Astrocyte of the hippocampus (primary cell): ENCODE measurements at places on chromosomes 2 and 18.

GRCh38 chr2:237995036-237995435 is 28.2 kb downstream of the UBE2F start:
- no peak for DNase-seq

DNA sequence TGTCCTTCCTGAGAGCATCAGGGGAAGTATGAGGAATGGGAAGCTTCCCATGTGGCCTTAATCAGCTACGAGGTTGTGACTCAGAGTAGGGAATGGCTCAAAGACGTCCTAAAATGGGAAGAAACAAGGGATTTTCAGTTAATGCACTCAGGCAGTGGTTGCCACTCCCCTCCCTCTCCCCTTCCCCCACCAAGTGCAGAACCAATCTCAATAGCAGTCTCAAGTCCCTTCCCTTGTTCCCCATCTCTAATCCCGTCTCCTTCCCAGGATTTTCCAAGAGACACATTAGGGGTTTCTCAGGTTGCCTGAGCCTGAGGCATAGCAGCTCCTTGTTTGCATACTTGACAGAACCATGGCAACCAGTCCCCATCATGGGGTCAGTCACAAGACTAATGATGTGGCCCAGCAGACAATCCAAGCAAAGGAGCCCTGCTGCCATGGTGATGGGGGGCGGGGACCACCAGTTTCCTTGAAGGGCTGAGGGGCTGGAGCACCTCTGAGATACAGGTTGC is 18.2 kb upstream of the RESP18 start:
- DNase-seq, result peak; percentile 16

DNA sequence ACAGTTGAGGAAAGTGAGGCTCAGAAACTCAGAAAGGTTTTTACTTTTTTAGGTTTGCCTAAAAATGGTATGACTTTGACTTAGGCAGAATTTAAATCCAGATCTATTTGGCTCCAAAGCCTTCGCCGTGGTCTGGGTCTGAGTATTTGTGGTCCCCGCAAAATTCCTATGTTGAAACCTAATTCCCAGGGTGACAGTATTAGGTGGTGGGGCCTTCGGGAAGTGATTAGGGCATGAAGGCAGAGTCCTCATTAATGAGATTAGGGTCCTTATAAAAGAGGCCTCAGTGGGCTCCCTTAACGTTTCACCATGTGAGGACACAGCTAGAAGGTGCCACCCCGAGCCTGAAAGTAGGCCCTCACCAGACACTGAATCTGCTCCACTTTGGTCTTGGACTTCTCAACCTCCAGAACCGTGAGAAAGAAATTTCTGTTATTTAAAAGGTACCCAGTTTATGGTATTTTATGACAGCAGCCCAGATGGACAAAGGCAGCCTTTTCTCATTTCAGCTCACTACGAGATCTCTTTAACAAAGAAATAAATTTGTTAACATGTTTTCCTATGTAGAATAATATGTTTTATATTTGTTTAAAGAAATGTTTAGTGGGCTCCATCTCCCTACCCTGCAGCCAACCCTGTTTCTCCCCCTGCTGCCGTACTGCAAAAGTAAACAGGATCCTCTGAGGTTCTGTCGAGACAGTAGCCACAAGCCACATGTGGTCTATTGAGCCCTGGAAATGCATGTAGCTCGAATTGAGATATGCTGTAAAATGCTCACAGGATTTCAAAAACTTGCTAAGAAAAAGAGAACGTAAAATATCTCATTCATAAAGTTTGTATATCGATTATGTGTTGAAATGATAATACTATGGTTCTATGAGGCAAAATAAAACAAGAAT is 80.6 kb downstream of the MOGAT1 start:
- DNase-seq, result no peak

- peak; percentile 79 for DNase-seq
Observed at GRCh38 chr2:138777996-138778395, 2.2 kb downstream of the NXPH2 start.

- peak; percentile 16 for DNase-seq
Observed at GRCh38 chr2:181120625-181121024, 140.2 kb downstream of the UBE2E3 start.

DNA sequence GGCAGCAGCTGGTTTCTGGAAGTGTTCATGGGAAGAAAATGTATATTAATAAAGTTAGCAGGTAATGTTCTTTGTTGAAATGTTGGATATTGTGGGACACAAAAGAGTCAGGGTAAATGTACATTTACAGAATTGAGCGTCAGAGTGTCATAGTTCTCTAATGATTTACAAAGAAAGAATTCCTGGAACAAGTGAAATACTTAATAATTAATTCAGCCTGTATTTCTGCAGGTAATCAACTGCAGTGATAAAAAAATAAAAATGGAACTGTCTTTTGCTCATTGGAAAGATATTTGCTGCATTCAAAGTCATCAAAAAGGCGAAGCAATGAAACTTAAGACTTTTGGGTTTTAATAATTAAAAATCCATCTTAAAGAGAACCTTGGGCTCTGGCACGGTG is 27.4 kb upstream of the PTH2R start:
- no peak for DNase-seq

DNA sequence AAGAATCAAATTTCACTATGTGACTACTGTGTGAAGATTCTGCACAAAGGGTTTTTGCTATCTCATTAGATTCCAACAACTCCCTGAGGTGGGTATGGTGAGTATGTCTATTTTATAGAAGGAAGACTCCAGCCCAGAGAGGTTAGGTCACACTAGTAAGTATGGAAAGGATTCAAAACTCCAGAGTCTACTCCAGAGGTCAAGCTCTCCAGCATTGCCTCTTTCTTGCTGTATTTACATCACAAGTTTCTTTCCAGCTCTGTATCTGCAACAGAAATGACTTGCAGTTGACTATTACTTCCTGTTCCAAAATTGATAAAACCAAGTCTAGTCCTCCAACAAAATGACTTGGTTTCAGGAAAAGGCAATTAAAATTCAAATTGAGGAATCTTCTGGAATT is 2.1 kb downstream of the COL4A4 start:
- DNase-seq, result no peak

DNA sequence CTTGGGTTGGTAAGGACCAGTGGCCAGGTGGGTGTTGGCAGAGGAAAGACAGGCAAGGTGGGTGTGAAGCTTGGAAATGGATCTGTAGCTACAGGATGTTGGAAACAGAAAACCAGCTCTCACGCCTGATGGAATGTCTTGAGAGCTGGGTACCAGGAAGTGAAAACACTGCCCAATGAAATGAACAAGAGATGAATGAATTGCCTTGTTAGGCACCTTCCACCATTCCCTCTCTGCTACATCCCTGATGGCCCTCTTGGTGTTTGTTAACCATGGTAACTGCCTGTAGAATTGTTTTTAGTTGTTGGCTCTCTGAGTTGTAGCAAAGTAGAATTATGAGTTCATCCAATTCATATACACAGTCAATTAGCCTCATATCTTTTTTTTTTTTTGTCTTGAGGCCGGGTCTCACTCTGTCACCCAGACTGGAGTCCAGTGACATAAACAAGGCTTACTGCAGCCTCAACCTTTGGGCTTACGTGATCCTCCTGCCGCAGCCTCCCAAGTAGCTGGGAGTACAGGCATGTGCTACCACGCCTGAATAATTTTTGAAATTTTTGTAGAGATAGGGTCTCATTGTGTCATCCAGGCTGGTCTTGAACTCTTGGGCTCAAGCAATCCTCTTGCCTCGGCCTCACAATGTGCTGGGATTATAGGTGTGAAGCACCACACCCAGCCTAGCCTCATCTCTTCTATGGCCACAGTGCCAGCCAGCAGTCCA is 9.5 kb downstream of the KCMF1 start:
- no peak for DNase-seq

GRCh38 chr2:11129598-11130449 is 25.4 kb upstream of the SLC66A3 start:
- DNase-seq, result peak; percentile 74

DNA sequence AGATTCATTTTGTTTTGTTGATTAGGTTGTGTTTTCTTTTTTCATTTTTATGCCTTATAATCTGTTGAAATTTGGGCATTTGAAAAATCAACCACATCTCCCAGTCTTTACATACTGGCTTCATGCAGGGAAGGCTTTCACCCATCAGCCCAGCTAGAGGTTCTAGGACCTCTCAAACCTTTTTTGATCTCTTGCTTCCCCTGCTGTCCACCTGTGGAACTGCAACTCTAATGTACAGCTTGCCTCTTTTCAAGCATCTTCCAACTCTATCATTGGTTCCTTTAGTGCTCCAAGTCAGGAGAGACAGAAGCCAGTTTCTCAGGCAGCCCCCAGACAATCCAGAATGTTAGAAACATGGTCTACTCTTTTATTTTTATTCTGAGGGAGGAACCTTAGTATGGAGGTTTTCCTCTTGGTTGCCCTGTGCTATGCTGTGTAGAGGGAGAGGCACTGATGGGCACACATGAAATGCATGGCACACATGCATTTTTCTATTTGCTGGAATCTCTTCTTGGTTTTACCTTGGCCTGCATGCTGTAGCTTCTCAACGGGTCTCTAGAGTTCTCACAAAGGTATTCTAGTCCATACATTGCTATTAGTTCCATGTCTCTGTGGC is 107.2 kb upstream of the L3MBTL4 start:
- peak; percentile 62 for DNase-seq

GRCh38 chr18:50298443-50299284 is 11.2 kb upstream of the CXXC1 start:
- DNase-seq, result no peak

DNA sequence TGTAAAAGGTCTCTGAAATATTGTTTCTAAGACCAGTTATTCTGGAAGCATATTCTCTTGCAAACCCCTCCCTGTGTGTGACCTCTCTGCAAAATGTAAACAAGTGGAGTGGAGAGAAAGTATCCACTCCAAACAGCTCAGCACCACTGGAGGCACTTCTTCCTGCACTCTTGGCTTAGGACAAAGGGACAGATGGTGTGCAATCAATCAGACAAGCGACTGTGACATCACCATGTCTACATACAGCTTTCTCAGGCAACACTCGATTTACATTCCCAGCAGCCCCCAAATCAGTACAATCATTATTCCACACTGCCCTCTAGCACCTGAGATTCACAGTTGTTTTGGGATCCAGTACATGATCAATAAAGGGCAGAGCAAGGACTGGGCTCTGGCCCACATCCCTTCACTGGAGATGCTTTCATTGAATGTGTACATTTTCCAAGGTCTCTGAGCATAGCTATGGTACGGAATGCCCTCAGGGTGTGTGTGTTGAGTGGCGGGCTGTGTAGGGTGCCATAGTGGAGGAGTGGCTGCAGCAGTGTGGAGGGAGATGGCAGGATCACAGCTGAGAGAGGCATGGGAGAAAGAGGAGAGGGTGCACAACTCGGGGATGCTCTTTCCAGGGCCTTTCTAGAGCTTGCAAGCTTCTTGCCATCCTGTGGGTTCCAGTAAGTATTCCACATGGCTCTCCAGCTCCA is 311.8 kb upstream of the ST6GAL2 start:
- no peak for DNase-seq
